Activated naive CD8-positive, alpha-beta T cell treated with anti-CD3 and anti-CD28 coated beads, Interleukin-2, amount 50 U/mL, for 24 hours (primary cell): ENCODE measurements at places on chromosomes 16 and 17.

GRCh38 chr17:68172461-68172954 is 75.3 kb upstream of the AMZ2 start:
- no peak overlapping the region for H3K27ac ChIP-seq
- H3K4me3 ChIP-seq, result no peak overlapping the region
- H3K27me3 ChIP-seq, result no peaks in the 10 kb centered on the region

DNA sequence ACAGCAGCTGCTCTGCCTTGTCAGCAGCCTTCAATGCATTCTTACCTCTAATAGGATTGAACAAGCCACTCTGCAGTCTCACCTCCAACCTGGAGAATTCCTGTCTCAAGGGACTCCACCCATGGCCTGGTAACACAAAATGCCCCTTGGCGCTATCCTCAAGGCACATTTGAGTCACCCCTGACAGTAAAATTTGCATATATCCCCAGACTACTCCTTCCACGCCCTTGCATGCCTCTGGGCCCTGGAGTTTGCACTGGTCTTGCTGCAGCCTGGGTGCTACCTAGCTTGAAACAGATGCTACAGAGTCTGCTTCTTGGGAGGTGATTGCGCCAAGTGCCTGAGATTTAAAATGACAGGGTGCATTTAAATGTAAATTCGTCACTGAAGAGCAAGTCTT is 391.4 kb upstream of the MAF start:
- no peak for DNase-seq
- H3K27me3 ChIP-seq, result peaks cover 3% of the 10 kb centered on the region
- H3K4me3 ChIP-seq, result no peak overlapping the region
- no peak overlapping the region for H3K27ac ChIP-seq

- no peaks in the 10 kb centered on the region for H3K4me1 ChIP-seq
- H3K36me3 ChIP-seq, result no peaks in the 10 kb centered on the region
- no peak overlapping the region for H3K27ac ChIP-seq
- no peak overlapping the region for H3K4me3 ChIP-seq
- no peaks in the 10 kb centered on the region for H3K27me3 ChIP-seq
Observed at GRCh38 chr16:6605490-6605889, 727.2 kb upstream of the RBFOX1 start.

DNA sequence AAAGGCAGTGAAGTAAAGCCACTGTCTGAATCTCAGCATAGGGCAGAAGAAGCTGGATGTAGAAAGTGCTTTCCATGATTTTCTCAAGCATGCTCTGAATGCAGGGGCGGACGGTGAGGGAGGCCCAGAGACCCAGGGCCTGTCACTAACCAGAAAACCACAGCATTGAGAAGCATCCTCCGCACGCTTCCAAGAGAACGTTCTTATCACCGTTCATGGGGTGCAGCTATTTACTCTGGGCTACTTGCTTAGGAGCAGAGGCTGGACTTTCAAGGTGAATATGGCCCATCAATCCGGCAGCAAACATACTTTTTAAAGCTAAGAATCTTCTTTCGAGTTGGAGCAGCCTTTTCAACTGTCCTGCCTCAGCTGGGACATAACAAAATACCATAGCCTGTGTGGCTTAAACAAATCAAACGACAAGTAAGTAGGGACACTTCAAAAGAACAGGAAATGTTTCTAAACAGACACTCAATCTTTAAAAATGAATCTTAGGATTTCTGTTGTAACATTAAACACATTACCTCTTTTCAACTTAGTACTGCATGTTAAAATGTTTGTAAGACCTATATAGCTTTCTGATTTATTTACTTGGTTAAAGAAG is 46.5 kb upstream of the CDRT4 start:
- DNase-seq, result no peak
- H3K27me3 ChIP-seq, result no peaks in the 10 kb centered on the region
- no peak overlapping the region for H3K4me3 ChIP-seq
- peaks cover 11% of the 10 kb centered on the region for H3K36me3 ChIP-seq
- H3K27ac ChIP-seq, result no peak overlapping the region

GRCh38 chr16:2471016-2471652 is at the start of gene NTN3:
Gene NTN3 (plus strand): TSS chr16:2471297. CDS start chr16:2471702, 405 bp downstream.
- H3K36me3 ChIP-seq, result no peaks in the 10 kb centered on the region
- H3K4me3 ChIP-seq, result no peak within 1 kb of the TSS
- DNase-seq, result peak; percentile 27
- H3K4me1 ChIP-seq, result peaks cover 30% of the 10 kb centered on the region

GRCh38 chr17:66423056-66423955 is 120.9 kb downstream of the PRKCA start:
- H3K36me3 ChIP-seq, result peaks cover 29% of the 10 kb centered on the region
- no peak for DNase-seq
- H3K4me3 ChIP-seq, result no peak overlapping the region
- H3K27me3 ChIP-seq, result no peaks in the 10 kb centered on the region

DNA sequence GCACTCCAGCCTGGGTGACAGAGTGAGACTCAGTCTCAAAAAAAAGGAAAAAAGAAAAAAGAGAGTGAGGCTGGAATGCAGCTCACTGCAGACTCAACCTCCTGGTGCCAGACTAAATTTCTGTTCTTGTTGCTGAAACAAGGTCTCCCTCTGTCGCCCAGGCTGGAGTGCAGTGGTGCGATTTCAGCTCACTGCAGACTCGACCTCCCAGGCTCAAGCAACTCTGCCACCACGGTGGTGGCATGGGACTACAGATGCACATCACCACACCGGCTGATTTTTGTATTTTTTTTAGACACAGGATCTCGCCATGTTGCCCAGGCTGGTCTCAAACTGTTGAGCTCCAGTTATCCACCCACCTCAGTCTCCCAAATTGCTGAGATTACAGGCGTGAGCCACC is 34.6 kb downstream of the TRIM25 start:
- no peak overlapping the region for H3K27ac ChIP-seq
- no peaks in the 10 kb centered on the region for H3K4me1 ChIP-seq
- DNase-seq, result no peak
- no peaks in the 10 kb centered on the region for H3K36me3 ChIP-seq

- peaks cover 3% of the 10 kb centered on the region for H3K27me3 ChIP-seq
- H3K36me3 ChIP-seq, result no peaks in the 10 kb centered on the region
- no peaks in the 10 kb centered on the region for H3K4me1 ChIP-seq
Observed at GRCh38 chr16:88208112-88208511, 174.6 kb upstream of the ZNF469 start.

- DNase-seq, result no peak
- H3K4me3 ChIP-seq, result no peak overlapping the region
- H3K27me3 ChIP-seq, result no peaks in the 10 kb centered on the region
- no peak overlapping the region for H3K27ac ChIP-seq
- no peaks in the 10 kb centered on the region for H3K4me1 ChIP-seq
- H3K36me3 ChIP-seq, result no peaks in the 10 kb centered on the region
Observed at GRCh38 chr16:19959736-19960135, 75.1 kb upstream of the GPRC5B start.

DNA sequence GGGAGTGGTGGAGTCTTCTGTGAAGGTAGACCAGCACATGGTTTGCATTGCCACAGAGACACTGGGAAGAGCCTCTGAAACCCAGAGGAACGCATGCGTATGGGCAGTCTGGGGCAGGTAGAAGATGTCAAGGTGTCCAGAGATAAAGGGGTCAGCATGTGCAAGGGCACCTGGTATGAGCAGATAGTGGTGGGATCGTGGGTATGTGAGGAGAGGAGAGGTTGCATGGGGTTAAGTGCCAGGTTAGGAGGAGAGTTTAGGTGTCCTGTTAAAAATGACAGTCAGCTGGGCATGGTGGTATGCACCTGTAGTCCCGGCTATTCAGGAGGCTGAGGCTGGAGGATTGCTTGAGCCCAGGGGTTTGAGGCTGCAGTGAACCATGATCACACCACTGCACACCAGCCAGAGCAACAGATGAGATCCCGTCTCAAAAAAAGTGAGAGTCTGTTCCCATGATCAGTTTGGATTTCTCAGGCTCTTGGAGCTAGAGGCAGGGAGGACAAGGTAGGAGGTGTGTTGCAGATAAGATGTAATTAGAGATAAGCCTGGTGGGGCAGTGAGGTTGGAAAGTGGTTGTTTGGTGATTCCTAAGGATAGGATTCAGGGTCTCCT is 3.0 kb downstream of the PYCARD start:
- peaks cover 61% of the 10 kb centered on the region for H3K4me1 ChIP-seq
- no peak for DNase-seq
- H3K27ac ChIP-seq, result peak overlapping the region; percentile 47
- peaks cover 25% of the 10 kb centered on the region for H3K36me3 ChIP-seq
- no peaks in the 10 kb centered on the region for H3K27me3 ChIP-seq

- no peaks in the 10 kb centered on the region for H3K36me3 ChIP-seq
- peaks cover 19% of the 10 kb centered on the region for H3K4me1 ChIP-seq
- H3K4me3 ChIP-seq, result no peak overlapping the region
Observed at GRCh38 chr16:66483689-66484452, 56.8 kb downstream of the BEAN1 start.

GRCh38 chr17:37067555-37068111 is 118.9 kb downstream of the AATF start:
- no peak overlapping the region for H3K27ac ChIP-seq
- no peaks in the 10 kb centered on the region for H3K4me1 ChIP-seq
- DNase-seq, result no peak
- no peak overlapping the region for H3K4me3 ChIP-seq
- no peaks in the 10 kb centered on the region for H3K36me3 ChIP-seq
- H3K27me3 ChIP-seq, result no peaks in the 10 kb centered on the region

GRCh38 chr16:2691491-2692248 is 9.3 kb downstream of the KCTD5 start:
- peaks cover 1% of the 10 kb centered on the region for H3K36me3 ChIP-seq
- no peak overlapping the region for H3K27ac ChIP-seq
- DNase-seq, result no peak
- H3K4me1 ChIP-seq, result peaks cover 18% of the 10 kb centered on the region
- H3K27me3 ChIP-seq, result no peaks in the 10 kb centered on the region
- no peak overlapping the region for H3K4me3 ChIP-seq

DNA sequence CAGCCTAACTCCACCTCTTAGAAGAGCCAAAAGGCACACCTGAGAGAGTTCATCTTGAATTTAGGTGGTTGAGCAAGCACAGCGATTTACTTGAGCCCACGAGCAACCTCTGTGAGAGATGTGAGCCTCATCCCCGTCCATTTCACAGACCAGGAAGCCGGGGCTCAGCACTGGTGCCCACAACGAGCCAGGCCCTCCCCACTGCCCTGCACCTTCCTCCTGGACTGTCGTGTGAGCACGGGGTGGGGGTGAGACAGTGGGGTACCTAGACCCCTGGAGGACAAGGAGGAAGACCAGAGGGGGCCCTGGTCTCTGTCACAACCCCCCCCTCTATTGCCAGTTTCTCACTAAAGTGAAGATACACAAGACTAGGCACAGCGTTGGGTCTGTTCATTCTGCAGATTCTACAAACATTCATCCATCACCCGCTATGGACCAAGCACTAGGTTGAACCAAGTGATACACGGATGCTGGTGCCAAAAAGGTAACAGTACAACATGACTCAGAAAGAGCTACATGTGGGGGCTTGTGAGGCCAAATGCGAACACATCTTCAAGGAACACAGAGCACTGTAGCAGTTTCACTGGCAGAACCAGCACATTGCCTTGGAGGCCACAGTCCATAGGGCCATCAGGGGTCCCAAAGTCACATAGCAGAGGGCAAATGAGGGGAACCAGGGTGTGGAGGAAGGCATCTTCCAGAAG is 231.9 kb downstream of the PARN start:
- H3K36me3 ChIP-seq, result no peaks in the 10 kb centered on the region
- H3K4me3 ChIP-seq, result no peak overlapping the region
- DNase-seq, result no peak
- H3K27me3 ChIP-seq, result peaks cover 2% of the 10 kb centered on the region

- DNase-seq, result no peak
- peaks cover 58% of the 10 kb centered on the region for H3K4me1 ChIP-seq
- no peak overlapping the region for H3K27ac ChIP-seq
- H3K36me3 ChIP-seq, result no peaks in the 10 kb centered on the region
Observed at GRCh38 chr17:77373299-77374169, 232.8 kb downstream of the SEC14L1 start.

GRCh38 chr17:78661093-78661770 is 84.0 kb upstream of the DNAH17 start:
- DNase-seq, result no peak
- H3K4me1 ChIP-seq, result peaks cover 14% of the 10 kb centered on the region
- H3K4me3 ChIP-seq, result no peak overlapping the region
- H3K27ac ChIP-seq, result no peak overlapping the region
- peaks cover under 1% of the 10 kb centered on the region for H3K36me3 ChIP-seq
- H3K27me3 ChIP-seq, result no peaks in the 10 kb centered on the region

- H3K27me3 ChIP-seq, result no peaks in the 10 kb centered on the region
- H3K4me1 ChIP-seq, result no peaks in the 10 kb centered on the region
- no peak overlapping the region for H3K4me3 ChIP-seq
Observed at GRCh38 chr17:82177761-82178498, 34.7 kb downstream of the CCDC57 start.

DNA sequence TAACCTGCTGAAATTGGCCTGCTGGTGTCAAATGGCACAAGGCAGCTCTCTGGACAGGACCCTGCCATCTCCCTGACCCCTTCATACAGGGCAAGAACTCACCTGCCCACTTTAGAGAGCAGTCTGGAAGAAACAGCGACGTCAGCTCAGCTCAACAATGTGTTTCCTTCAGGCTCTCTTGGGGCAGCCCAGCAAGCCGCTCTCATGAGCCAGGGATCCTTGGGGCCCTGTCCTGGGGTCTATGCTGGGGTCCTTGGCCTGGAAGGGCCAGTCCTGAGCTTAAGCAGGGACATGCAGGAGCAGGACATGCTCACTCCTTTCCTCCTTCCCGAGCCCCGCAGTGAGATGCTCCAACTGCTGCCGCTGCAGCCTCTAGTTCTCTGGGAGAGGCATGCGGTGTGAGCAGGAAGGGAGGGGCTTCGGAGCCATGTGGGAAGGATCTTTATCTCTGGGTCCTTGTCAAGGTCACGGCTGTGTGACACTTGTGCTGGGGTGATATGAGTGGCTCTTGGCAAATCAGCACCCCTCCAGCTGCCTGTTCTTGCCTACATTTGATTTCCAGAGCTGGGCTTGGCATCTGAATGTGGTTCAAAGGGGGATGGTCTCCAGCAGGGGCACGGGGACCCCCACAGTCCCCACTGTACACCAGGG is 3.4 kb downstream of the C1QTNF1 start:
- no peak overlapping the region for H3K27ac ChIP-seq
- peaks cover 8% of the 10 kb centered on the region for H3K4me1 ChIP-seq
- DNase-seq, result no peak
- H3K36me3 ChIP-seq, result no peaks in the 10 kb centered on the region
- peaks cover 33% of the 10 kb centered on the region for H3K27me3 ChIP-seq
- H3K4me3 ChIP-seq, result no peak overlapping the region

DNA sequence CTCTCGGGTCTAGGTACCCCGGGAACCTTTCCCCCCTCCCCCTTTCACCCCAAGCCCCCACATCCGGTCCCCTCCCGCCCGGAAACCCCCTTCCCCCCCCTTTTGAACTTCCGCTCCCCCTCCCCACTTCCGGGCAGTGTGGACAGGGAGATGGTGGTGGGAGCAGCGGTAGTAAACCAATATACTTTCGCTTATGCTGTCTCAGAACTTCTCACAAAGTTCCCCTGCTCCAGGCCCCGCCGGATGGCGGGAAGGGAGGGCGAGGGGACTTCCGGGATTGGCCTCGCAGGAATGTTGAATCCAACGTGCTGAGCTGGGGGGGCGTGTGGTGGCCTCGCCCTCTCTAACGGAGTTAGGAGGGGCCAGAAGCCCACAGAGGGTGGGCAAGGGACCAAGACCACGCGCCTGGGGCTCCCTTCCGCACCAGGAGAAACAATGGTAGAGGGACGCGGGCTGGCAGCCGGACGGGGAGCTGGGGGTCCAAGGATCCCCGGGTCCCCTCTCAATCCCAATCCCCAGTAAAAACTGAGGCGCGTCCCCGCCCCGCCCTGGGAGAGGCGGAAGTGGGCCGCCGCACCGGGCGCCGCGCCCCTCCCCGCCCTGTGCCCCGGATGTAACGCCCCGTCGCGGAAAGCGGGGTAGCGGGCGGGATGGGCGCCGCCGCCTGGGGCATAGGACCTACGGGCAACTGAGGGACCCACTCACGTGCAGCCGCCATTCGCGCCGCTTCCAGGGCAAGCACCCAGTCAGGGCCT is 742 bp downstream of the PFN1 start:
- H3K27ac ChIP-seq, result peak overlapping the region; percentile 100
- H3K27me3 ChIP-seq, result peaks cover 1% of the 10 kb centered on the region
- peak overlapping the region; percentile 99 for H3K4me3 ChIP-seq
- H3K36me3 ChIP-seq, result peaks cover 43% of the 10 kb centered on the region
- peak; percentile 77 for DNase-seq
